ENCODE measurements at places on chromosomes 2 and 18.

DNA sequence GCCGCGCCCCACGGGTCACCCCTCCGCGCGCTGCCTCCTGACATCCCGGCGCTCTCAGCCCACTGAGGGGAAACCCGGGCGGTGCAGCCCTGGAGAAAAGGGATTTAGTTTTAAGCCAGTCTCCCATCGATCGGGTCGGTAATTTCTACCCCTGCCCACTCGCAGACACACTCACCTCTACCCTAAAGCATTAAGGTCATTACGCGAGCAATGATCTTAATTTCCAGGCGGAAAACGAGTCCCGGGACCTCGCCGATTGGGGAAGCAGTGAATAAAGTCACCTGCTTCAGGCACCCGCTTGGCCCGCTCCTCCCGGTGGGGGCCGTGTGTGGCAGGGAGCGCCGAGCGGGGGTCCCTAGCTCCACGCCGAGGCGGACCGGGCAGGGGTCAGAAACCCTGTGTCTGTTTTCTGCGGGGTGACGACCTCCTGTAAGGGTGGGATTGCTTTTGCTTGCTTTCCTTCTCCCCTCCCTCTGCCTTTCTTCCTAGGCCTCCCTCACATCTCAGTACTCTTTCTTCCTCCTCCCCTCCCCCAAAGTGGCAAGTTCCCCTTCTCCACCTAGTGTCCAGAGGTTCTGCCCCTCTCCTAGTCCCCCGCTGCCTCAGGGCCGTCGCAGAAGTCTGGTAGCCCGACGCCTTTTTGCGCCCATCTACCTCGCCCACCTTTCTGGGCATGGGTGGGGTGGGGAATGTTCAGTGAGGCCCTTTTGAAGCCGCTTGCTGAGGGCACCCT, 142.6 kb downstream of the MEIS1 start:
- no peak for DNase-seq

GRCh38 chr2:219775506-219775905, 148.1 kb downstream of the SLC4A3 start:
- no peak for DNase-seq

GRCh38 chr2:192292478-192292877, 97.7 kb upstream of the TMEFF2 start:
- no peak for DNase-seq

- no peak for DNase-seq
Observed at GRCh38 chr2:151632993-151633565, 101.2 kb downstream of the NEB start.

DNA sequence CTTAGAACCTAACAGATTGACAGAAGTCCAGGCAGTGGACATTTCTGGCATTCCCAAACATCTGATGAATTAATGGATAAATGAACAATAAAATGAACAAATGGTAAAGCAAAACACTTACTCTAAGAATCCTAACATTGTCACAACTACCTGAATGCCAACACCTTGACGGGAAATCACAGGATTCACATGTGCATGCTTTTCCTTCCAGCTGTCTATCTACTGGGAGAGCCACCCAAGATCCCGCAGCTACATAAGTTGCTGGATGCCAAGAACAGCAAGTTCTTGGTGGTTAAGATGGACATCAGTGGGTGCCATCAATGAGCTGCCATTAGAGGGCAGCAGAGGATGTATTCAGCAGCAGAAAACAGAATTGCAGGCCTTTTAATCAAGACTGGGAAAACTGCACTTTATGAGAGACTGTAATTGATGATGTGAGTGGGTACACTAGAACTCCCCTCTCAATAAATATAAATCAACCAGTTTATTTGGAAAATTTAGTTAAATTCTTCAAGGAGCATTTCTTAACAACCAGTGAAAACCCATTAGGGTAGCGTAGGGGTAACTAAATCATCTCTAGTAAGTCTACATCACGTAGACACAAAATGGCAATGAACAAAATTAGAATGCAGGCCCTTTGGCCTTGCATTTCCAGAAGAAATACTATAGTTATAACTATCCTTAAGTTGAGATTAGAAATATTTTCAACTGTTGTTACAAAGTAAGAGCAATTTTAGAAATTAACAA, 45.6 kb downstream of the SESTD1 start:
- DNase-seq: peak; percentile 27

Measured in BE2C (cell line).